ENCODE measurements at places on chromosomes 5 and 9.

DNA sequence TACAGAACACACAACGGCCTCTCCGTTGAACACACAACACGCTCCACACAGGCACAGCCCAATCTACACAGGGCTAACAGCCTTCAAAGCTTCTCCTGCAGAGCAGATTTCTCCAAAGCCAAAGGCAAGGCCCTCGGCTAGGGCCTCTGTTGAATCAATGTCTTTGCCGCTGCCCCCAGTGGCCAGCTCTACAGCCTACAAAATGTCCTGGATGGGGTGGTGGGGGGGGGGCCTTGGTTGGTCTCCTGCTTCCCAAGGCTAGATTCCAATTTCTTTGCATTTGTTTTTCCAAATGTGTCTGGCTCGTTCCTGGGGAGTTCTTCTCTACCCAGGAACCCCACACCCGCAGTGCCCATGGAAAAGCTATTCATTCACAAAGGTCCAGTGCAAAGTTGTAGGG is 167.2 kb downstream of the PAX5 start:
- DNase-seq, result no peak

GRCh38 chr9:115524453-115525059 is 406.6 kb upstream of the TNC start:
- peak; percentile 1 for DNase-seq

GRCh38 chr9:136629879-136630661 is 32.6 kb upstream of the EGFL7 start:
- DNase-seq, result peak; percentile 57

DNA sequence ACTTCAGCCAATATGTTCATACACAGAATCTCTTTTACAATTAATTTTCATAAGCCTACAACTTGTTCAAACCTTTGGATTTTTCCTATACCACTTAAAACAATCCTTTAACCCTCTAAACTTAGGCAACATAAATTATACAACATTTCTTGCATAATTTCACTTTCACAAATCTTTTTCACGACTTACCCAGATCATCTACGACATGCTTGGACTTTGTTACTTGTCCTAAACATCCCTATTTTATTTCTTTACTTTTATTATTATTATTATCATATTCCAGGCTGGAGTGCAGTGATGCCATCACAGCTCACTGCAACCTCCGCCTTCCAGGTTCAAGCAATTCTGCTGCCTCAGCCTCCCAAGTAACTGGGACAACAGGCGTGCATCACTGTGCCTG is 68.0 kb downstream of the CACNA1B start:
- no peak for DNase-seq

- no peak for DNase-seq
Observed at GRCh38 chr5:142222225-142222865, 102.5 kb downstream of the SPRY4 start.

DNA sequence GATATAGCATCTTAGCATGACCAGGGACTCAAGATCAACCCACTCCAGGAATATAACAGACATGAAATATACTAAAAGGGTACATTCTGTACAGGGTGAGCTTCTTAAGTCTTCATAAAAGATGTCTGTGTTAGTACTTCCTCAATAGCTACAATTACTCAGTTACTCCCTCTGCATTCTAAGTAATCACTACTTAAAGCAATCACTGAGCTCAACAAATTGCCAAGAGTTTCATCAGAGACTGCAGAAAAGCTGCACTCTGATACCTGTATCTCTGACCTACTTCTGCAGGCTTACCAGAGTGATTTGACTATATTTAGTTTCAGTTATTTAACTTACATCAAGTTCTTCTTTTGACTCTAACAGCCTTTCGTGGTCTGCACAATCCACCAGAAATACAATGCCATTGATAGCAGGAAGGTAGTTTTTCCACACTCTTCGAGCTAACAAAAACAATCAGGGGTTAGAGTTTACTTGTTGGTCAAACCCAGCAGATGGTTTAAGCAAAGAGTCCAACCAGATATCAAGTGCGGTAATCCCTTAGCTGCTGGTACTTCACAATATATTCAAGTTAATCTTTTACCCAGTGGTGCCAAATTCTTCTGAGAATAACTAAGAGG is 23.3 kb downstream of the SAR1B start:
- no peak for DNase-seq

- DNase-seq, result no peak
Observed at GRCh38 chr9:132888151-132888550, 9.5 kb downstream of the SPACA9 start.

DNA sequence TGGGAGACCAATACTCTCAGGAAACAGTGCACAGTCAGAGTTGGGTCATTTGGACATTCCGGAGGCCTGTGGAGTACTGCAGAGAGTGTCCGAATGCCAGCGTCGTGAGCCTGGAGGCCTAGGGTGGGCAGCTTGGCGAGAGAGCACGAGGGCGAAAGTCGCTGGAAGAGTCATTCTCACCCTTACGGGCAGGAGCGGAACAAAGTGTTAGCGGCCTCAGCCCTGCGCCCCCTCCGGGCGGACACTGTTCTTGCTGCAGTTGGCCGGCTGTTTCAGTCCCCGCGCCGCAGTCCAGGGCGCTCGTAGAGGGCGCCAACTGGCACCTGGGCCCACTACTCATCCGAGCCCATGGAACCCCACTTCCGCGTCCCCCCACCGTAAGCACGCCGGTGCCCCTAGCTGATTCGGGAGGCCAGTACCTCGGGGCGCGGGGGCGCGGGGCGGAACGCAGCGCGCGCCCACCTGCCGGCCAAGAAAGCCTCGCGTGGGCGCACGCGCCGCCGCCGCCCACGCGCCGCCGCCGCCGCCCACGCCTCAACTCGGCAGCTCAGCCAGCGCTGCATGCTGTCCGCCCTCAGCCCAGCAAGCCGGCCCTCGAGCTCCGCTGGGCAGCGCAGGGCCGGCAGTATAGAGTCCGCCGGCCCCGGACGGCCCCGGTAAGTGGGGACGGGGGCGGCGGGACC is 99.7 kb upstream of the CCL21 start:
- DNase-seq, result no peak

- DNase-seq, result no peak
Observed at GRCh38 chr5:95508550-95508949, 46.2 kb downstream of the SKIC3 start.

DNA sequence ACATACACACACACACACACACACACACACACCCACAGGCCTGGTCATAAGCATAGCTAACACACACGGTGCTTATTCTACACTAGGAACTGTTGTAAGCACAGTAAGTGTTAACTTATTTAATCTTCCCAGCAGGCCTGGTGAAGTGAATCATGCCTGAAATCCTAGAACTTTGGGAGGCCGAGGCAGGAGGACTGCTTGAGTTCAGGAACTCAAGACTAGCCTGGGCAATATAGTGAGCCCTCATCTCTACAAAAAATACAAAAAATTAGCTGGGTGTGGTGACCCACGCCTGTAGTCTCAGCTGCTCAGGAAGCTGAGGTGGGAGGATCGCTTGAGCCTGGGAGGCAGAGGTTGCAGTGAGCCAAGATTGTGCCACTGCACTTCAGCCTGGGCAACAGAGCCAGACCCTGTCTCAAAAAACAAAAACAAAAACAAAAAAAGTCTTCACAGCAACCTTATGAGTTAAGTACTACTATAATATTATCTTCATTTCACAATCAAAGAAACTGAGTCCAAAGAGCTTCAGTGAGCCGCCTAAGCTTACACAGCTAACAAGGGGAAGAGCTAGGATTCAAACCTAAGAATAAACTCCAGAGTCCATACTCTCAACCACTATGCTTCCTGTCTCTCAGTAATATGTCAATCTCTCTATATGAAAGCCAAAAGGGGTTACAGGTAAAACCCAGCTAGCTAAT is 2.3 kb downstream of the MEGF9 start:
- no peak for DNase-seq

GRCh38 chr9:131530920-131531832 is at the start of gene UCK1:
Gene UCK1, minus strand, starts transcription at chr9:131531263. Its CDS starts 89 bp downstream, at chr9:131531174.
- peak; percentile 86 for DNase-seq

DNA sequence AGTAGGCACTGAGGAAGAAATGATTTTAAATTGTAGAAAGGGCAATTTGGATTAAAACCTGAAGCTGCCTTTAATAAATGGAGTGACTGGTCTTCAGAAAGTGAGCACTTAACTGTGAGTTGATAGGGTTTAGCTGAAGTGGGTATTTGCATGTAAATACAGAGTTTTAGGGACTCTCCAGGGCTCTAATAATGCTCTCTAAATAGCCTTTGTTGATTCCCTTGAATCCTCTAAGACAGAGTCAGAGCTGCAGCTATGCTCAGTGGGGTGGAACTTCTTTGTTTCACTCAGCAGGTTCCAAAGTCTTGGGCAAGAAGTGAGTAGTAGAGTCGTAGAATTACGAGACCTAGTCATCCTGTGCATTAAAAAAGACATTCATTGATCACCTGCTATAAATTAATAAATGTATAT is 21.4 kb downstream of the GLRA1 start:
- DNase-seq, result peak; percentile 60

DNA sequence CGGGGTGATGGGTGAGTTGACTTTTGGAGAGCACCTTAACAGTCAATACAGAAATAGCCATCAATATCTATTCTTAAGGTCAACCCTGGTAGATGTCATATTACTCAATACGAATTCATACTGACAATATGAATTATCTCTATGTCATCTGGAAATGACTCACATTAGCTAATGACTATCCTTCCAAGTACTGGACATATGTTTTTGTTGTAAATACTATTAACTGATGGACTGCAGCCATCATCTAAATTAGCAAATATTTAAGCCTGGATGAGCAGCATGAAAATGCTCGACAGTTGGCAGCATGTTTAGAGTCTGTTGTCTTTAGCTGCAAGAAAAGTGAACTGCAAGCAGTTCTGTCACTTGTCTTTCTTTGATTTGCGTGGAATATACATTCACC is 19.6 kb upstream of the ISOC1 start:
- DNase-seq, result no peak

GRCh38 chr5:18720002-18720401 is 1085.7 kb downstream of the TAF11L14 start:
- DNase-seq, result no peak

DNA sequence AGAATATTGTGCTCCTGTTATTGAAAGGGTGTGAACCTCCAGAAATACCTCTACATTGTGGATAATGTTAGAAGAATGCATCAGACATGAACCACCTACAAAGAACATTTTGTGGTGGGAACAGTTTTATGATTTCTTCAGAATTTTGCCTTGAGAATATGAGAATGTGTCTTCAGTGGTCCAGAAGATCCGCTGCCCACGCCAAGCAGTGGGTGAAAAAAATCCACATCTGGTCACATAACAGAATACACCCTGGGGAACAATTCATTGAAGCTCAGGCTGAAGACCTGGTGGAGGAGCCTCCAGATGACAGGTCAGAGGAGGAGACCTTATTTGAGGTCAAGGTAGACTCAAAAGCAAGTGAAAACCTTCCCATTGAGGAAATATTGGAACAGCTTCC is 69.1 kb downstream of the DEPDC1B start:
- DNase-seq, result no peak

- no peak for DNase-seq
Observed at GRCh38 chr9:36894695-36895310, 139.3 kb downstream of the PAX5 start.

GRCh38 chr9:131776036-131776435 is 36.2 kb upstream of the RAPGEF1 start:
- no peak for DNase-seq

GRCh38 chr5:32419791-32420190 is 24.7 kb downstream of the ZFR start:
- DNase-seq, result no peak

- DNase-seq, result no peak
Observed at GRCh38 chr5:151058891-151059489, 21.8 kb downstream of the TNIP1 start.

DNA sequence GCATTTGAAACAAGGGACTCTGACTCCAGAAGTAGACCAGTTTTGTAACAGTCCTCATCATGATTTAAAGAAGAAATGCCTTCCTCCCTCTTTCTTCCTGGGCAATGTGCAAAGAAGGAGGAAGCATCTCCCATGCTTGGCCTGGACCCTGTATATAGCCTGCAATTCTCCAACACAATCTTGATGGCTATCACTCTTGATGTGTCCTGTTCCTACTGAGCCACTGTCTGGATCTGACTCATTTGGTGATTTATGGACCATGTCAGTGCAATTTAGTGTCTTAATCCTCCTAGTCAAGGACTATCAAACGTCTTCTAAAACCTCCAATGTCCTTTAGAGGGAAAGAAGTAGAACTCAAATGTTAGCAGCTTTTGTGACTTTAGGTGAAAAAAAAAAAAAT is 697.3 kb downstream of the TLR4 start:
- no peak for DNase-seq

DNA sequence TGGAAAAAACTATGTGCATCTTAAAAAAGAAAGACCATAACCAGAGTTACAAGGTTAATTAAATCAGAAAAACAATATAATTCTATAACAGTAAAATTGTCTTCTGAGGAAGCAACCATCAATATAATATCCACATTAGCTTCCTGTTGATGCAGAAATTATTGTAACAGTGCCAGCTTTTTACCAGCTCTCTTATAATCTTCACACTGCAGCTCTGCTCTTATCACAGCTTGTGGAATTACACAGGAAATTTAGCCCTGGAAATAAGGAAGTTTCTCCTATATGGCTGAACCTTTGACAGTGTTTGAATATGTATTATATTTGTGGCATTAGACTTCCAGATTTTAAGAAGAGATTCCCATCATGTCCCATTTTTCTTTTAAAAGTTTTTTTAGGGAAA is 49.1 kb upstream of the TEK start:
- DNase-seq, result no peak

DNA sequence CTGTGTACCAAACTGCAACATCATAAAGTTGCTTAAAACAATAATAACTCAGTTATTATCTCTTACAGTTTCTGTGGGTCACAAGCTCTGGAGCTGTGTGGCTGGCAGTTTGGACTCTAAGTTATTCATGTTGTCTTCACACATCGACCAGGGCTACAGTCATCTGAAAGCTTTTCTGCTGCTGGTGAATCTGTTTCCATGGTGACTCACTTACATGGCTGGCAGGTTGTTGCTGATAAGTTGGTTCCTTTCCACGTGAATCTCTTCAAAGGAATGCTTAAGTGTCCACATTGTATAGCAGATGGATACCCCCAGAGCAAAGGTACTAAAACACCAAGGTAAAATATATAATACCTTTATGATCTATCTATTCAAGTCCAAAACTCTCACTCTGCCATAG is 44.8 kb upstream of the CYLC2 start:
- DNase-seq, result no peak

DNA sequence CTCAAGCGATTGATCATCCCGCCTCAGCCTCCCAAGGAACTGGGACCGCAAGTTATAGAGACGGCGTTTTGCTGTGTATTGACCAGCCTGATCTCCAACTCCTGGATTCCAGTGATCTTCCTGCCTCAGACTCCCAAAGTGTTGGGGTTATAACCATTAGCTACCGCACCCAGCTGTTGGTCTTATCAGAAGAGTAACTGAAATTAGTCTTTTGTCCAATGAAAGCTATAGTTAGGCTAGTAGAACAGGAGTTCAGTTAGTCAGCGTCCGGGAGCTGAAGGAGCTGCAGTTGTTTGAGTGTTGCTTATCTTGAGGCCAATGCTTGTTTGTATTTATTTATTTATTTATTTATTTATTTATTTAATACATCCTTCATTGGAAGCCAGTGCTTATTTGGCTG is 3.2 kb upstream of the MIGA2 start:
- DNase-seq, result no peak

Data from GM06990 (cell line).